Muscle of leg (tissue), 16 donors: ENCODE measurements at places on chromosomes 7 and 10. TPM values are rescaled to one million over a fixed set of nuclear protein-coding genes. Genes with fewer than 3 reads are reported as not detected.
A peak's percentile ranks its signal among the peaks of the same experiment; 100 is the strongest.

DNA sequence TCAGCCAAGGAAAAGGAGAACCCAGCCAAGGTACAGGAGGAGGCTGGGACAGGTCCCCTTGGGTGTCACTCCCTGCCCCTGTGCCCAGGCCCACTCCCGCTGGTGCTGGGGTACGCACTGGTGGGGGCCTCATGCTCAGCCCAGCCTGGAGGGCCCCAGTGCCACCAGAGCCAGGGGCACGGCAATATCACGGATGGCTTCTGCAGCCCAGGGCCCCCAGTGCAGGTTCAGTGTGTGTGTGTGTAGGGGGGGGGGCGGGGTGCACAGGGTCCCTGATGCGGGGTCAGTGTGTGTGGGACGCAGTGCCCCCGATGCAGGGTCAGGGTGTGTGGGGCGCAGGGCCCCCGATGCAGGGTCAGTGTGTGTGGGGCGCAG, 23.4 kb upstream of the ZNF716 start:
- no peaks in the 10 kb centered on the region for H3K36me3 ChIP-seq
- H3K27me3 ChIP-seq, result no peaks in the 10 kb centered on the region
- H3K4me3 ChIP-seq, result no peak overlapping the region

SLC35B4 gene
- total RNA-seq, result 9.4 TPM

- peaks cover 25% of the 10 kb centered on the region for H3K36me3 ChIP-seq
- DNase-seq, result peak; percentile 29
- H3K4me1 ChIP-seq, result no peaks in the 10 kb centered on the region
Measured at GRCh38 chr7:64999165-65000004, 7.1 kb downstream of the ERV3-1 start.

DNA sequence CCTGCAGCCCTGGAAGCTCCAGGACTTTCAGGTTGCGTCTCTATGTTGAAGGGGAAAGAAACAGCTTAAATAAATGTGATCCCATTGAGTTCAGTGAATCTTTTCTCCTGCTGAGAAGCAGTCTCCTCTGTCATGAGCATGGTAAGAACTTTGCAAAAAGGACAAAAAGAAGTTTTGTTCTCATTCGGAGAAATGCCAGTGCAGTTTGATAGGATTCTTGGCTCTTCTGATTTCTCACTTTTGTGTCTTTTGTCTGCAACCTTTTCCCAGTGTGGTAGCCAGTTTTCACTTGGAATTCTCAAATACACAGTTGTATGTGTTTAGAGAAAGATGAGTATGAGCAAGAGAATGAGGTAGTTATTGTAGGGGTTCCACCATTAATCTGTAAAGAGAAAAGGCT, 64.3 kb downstream of the AP3M1 start:
- peaks cover 20% of the 10 kb centered on the region for H3K36me3 ChIP-seq
- H3K27me3 ChIP-seq, result no peaks in the 10 kb centered on the region
- H3K4me1 ChIP-seq, result no peaks in the 10 kb centered on the region

SEC61G gene
- 210 TPM for total RNA-seq

- no peaks in the 10 kb centered on the region for H3K27me3 ChIP-seq
- peaks cover 20% of the 10 kb centered on the region for H3K4me1 ChIP-seq
- DNase-seq, result no peak
- H3K36me3 ChIP-seq, result no peaks in the 10 kb centered on the region
- H3K4me3 ChIP-seq, result no peak overlapping the region
Measured at GRCh38 chr10:77422491-77423338, 214.9 kb downstream of the KCNMA1 start.

GRCh38 chr7:25739143-25739542, 412.9 kb upstream of the NFE2L3 start:
- no peaks in the 10 kb centered on the region for H3K36me3 ChIP-seq
- H3K27me3 ChIP-seq, result no peaks in the 10 kb centered on the region
- no peak for DNase-seq
- no peak overlapping the region for H3K27ac ChIP-seq
- H3K4me1 ChIP-seq, result no peaks in the 10 kb centered on the region
- no peak overlapping the region for H3K4me3 ChIP-seq

- no peaks in the 10 kb centered on the region for H3K4me1 ChIP-seq
- no peak for DNase-seq
- H3K27me3 ChIP-seq, result no peaks in the 10 kb centered on the region
- no peaks in the 10 kb centered on the region for H3K36me3 ChIP-seq
- H3K4me3 ChIP-seq, result no peak overlapping the region
Measured at GRCh38 chr10:82762641-82763040, 887.6 kb downstream of the NRG3 start.

- DNase-seq, result no peak
- H3K36me3 ChIP-seq, result peaks cover 8% of the 10 kb centered on the region
- H3K27ac ChIP-seq, result peak overlapping the region; percentile 51
- no peaks in the 10 kb centered on the region for H3K27me3 ChIP-seq
- H3K4me1 ChIP-seq, result peaks cover 53% of the 10 kb centered on the region
- no peak overlapping the region for H3K4me3 ChIP-seq
Measured at GRCh38 chr10:122505011-122505410, 43.7 kb downstream of the HTRA1 start.

FFAR4 gene
- total RNA-seq, result not detected

GRCh38 chr7:47573758-47574481, 8.0 kb downstream of the TNS3 start:
- H3K36me3 ChIP-seq, result no peaks in the 10 kb centered on the region
- no peaks in the 10 kb centered on the region for H3K27me3 ChIP-seq
- no peak overlapping the region for H3K4me3 ChIP-seq
- H3K4me1 ChIP-seq, result peaks cover 71% of the 10 kb centered on the region
- H3K27ac ChIP-seq, result peak overlapping the region; percentile 53

- peak; percentile 12 for DNase-seq
- H3K27ac ChIP-seq, result no peak overlapping the region
- no peaks in the 10 kb centered on the region for H3K27me3 ChIP-seq
- no peaks in the 10 kb centered on the region for H3K36me3 ChIP-seq
- H3K4me1 ChIP-seq, result no peaks in the 10 kb centered on the region
Measured at GRCh38 chr7:125059861-125060456, 130.3 kb upstream of the POT1 start.
